ENCODE measurements at places on chromosomes 6 and 20.

DNA sequence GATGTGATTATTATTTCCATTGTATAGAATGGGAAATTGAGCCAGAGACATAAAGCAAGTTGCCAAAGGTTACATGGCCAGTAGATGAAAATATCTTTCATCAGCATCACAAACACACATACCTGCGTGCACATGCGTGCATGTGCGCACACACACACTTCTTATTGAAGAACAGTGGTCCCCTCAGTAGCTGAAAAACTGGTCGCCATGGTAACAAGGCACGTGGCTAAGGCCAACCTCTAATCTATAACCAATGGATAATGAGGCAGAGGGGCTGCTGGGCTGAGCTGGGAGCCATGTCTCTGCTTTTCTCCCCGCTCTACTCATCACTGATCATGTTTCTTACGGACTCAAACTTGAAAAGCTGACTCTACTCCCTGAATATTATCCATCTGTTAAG lies 60.3 kb downstream of the NRSN1 start:
- DNase-seq = no peak

GRCh38 chr20:61960836-61961235 lies 104.8 kb downstream of the TAF4 start:
- no peak for DNase-seq

DNA sequence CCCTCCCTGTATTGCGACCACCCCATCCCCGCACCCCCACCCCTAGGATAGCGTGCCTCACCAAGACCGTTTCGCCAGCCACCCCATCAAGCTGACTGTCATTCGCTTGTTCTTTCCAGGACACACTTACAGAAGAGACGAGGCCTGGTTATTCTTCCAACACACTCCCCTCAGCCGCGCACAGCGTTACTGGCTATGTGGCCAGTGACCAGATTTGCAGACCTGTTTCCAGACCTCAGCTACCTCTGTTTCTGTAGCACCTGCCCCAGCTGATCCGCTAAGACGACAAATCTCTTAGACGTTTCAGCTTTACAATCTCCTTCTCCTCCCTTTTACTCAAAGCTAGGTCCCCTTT lies 26.1 kb downstream of the HLA-F start:
- DNase-seq = no peak

DNA sequence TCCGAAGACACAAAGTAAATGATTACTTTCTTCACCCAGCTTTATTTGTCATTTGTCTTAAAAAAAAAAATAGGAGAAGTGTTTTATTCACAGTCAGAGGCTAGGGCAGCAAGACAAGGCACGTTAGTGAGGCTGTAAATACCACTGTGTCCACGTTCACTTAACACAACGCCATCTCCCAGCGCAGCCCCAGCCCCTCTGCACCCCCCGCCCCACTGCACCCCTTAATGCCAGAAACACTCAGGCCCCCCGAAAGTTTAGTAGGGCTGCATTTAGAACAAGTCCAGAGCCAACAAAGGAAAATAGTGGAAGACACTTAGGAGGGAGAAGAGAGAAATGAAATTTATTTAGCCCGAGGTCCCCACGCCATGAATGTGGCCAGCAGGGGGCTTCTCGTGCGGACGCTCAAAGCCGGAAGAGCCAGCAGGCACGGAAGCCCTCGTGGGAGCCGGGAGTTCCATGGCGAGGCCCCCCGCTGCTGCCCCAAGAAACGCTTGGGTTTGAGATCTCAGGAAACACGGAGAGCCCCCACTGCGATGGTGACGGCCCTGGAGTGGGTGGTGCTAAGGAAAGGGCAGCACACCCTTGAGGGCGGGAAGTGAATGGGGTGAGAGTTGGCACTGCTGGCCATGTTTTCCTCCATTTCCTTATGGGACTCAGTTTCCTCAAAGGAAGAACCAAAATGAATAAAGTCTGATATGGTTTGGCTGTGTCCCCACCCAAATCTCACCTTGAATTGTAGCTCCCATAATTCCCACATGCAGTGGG lies 50.2 kb downstream of the IYD start:
- peak; percentile 15 for DNase-seq

DNA sequence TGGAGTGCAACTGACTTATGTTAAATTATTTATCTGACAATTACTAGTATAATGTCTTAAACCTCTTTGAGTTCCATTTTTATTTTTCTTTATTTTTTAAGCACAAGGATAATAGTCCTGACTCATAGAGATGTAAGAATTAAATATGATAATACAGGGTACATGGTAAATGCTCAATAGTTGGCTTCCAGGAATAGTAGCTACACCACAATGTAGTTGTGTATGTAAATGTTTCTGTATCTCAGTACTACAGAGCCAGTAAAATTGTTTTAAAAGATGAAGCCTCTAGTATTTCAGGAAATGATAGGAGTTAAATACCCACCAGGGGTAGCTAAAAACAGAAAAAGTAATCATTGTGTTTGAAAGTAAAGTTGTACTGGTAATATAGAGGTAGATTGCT lies 487.4 kb upstream of the IRAK1BP1 start:
- no peak for DNase-seq

- no peak for DNase-seq
These were observed 330.2 kb downstream of the TAF4 start for GRCh38 chr20:61735503-61735785.

- no peak for DNase-seq
These were observed 26.0 kb upstream of the MYMX start for GRCh38 chr6:44190715-44191114.

- no peak for DNase-seq
These were observed 105.6 kb upstream of the PTPRT start for GRCh38 chr20:43295263-43295662.

DNA sequence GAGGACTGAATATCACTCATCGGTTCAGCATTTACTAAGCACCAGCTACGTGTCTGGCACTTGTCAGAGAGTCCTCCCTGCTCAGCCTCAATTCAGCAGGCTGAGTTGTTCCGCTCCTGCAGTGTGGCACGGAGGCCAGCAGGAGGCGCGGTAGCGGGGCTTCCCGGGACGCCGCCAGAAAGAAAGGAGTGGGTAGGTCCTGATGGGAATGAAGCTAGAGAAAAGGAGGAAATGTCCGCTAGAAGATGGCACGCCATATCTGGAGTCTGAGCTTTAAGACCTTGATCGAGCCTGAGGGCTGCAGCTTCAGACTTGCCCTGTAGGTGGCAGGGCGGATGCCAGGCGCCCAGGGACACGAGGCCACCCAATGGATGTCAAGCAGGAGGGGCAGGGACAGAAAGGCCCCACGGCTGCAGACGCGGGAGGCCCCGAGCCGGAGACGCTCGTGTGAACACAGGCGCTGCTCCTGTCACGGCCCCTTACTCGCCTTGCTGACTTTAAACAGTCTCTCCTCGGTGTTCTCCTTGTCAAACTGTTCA lies 18.7 kb downstream of the SERPINB6 start:
- peak; percentile 40 for DNase-seq

- no peak for DNase-seq
These were observed 73.7 kb upstream of the SLC22A23 start for GRCh38 chr6:3530515-3530914.

- DNase-seq = no peak
These were observed 27.6 kb upstream of the FAM83C start for GRCh38 chr20:35319871-35320197.

GRCh38 chr6:85798931-85799652 lies 156.4 kb upstream of the SYNCRIP start:
- no peak for DNase-seq

DNA sequence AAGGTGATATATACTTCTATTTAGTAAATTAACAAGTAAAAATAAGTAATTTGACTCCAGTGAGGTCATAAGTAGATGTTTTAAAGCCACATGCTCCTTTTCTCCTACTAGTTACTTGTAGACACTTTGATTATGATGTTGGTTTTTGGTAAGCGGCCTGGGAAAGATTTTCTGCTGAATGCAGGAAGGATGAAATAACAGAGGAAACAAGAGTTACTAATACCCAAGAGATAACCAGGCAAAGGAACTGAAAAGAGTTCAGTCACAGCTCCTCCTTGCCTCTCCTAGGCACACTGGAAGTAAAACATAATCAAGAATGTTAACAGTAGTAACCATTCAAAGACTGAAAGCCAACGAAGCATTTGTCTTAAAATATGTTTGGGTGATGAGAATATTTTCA lies 203.3 kb downstream of the RNGTT start:
- no peak for DNase-seq

- DNase-seq = no peak
These were observed 3.9 kb downstream of the OLIG3 start for GRCh38 chr6:137490006-137490905.

GRCh38 chr6:158697811-158698210 lies 48.0 kb downstream of the SYTL3 start:
- DNase-seq = no peak

- DNase-seq = no peak
These were observed 79.5 kb upstream of the ISM1 start for GRCh38 chr20:13141546-13141945.

DNA sequence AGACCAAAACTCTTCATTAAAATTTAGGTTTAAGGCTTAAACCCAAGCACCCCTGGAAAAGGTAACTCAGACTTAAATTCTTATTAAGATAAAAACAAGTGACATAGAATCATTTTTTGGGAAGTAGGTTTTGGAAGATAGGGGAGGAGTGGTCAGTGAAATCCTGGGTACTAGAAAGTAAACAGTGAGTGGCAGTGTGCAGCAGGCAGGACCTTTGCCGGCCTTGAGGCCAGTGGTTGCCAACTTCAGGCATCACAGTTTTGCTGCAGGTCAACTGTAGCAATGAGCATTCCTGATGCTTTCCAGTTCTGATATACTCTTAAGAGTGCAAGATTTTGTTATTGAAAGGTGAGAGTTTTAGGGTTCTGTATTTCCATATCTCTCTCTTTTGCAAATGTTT lies 69.3 kb upstream of the SUPT3H start:
- DNase-seq = no peak

DNA sequence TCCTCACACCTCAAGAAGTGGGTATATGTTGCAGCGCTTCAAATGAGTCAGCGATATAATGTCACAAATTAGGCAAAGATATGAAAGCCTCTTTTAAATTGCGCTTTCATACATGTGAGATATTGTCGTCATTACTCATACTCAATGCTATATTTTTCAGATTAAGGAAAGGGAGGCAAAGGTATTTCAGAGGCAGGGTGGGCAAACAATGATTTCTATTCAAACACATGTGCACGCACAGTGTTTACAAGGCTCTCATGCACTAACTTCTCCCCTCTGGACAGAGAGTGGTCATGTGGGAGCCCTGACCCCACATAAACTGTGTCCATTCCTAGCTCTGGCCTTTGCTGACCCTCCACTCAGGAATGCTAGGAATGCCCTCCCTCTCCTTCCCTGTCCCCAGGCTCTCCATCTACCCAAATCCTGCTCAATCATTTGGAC lies 112.1 kb upstream of the TMEM170B start:
- no peak for DNase-seq

DNA sequence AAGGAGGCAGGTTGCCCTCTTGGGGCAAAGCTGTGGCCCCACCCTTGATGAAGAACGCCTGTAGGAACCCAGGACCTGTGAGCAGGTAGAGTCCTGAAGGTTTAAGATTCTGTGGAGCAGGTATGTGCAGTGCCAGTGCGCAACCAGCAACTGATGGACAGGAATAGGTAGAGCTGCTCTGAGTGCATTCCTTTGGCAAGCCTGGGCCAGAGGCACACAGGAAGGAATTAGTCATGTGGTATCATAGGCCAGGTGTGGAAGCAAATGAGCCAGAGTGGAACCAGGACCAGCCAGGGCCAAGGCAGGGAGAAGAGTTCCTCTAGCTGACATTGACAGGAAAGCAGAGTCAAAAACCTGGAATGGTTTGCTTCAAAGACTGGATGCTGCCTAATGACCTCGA lies 1.4 kb upstream of the KHDC1 start:
- DNase-seq = no peak

DNA sequence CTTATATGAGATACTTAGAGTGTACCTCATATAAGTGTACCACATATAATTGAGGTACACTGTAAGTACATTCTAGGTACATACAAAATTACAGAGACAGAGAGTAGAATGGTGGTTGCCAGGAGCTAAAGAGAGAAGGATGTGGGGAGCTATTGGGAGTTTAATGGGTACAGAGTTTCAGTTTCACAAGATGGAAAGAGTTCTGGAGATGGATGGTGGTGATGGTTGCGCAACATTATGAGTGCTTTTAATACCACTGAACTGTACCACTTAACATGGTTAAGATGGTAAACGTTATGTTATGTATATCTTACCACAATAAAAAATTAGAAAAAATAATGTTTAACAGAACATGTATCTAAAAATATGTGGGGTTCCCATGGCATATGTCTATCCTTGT lies 69.4 kb downstream of the PRND start:
- DNase-seq = no peak

GRCh38 chr20:33676121-33676520 lies 1.9 kb upstream of the NECAB3 start:
- DNase-seq = no peak

DNA sequence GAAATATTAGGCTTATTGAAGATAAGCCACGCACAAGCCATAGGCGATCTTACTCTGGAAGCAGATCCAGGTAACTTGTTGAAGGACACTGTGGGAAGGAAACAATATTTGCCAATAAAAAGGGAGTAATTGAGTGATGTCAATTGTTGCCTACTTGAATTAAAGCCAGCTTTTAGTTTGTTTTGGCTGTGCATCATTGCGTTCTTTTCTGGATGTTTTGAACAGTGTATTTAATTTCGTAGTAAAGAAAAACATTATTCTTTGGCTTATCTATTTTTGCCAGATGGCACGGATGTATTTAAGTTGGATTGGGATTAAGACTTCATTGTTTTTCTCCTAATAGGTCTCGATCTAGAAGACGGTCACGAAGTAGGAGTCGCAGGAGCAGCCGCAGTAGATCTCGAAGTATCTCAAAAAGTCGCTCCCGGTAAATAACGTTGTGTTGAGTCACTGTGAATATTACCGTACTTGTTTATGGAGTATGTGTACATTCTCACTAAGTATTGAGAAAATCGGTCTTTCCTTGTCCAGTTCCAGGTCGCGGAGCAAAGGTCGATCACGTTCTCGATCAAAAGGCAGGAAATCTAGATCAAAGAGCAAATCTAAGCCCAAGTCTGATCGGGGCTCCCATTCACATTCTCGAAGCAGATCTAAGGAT lies 2.6 kb downstream of the SRSF6 start:
- DNase-seq = no peak

GRCh38 chr6:12973386-12973785 lies 256.8 kb downstream of the PHACTR1 start:
- no peak for DNase-seq

GRCh38 chr6:145924600-145924999 lies 39.6 kb downstream of the SHPRH start:
- DNase-seq = no peak

- DNase-seq = no peak
These were observed 182.0 kb downstream of the COL21A1 start for GRCh38 chr6:56065408-56065807.

DNA sequence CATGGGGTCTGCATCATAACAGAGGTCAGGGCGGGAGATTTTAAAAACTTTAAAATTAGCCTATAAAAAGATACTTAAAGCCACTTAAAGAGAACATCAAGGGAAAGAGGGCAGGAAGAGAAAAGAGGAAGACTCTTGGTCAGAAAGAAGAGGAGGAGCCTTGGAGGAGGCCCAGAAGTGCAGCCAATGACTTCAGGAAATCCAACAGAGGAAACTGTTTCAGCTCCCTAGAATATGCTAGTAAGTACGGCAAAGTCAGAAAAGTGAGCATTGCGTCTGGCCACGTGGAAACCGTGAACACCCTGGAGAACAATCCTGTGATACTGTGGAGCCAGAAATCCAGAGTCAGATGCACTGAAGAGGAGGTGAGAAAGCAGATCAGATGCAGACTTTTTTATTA lies 22.5 kb upstream of the NHSL1 start:
- no peak for DNase-seq
